Calu3 (cell line): ENCODE measurements at places on chromosomes 12 and 14. TPM values are rescaled to one million over a fixed set of nuclear protein-coding genes. Genes with fewer than 3 reads are reported as not detected.

DNA sequence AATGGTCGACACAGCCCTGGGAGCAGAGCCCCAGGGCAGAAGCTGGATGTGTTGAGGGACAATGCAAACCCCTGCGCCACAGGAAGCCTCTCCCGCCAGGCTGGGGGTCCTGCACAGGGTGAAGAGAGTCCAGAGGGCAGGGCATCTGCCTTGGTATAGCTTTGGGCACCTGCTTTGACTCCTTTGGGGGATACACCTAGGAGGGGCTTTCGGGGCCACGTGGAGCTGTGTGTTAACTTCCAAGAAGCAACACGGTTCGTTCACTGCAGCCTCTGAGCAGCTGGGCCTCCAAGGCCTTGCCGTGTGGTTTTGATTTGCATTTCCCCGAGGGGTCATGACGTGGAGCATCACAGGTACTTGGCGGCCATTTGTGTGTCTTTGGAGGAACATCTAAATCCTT is 5.8 kb upstream of the PUS1 start:
- DNase-seq = no peak

ZDHHC22 gene
- not detected in 2 replicates for total RNA-seq

FOXM1 gene
- 85.8 and 103 TPM in 2 replicates for total RNA-seq

MAP3K9 gene
- total RNA-seq = 23.3 and 24.3 TPM in 2 replicates

- DNase-seq = no peak
Measured at GRCh38 chr12:67509666-67510386, 138.7 kb upstream of the DYRK2 start.

RD3L gene
- total RNA-seq = not detected in 2 replicates

MAPK1IP1L gene
- 104 and 108 TPM in 2 replicates for total RNA-seq

ESRRB gene
- total RNA-seq = 0.21 and 0.27 TPM in 2 replicates
